ENCODE measurements at places on chromosomes 3 and 15.

DNA sequence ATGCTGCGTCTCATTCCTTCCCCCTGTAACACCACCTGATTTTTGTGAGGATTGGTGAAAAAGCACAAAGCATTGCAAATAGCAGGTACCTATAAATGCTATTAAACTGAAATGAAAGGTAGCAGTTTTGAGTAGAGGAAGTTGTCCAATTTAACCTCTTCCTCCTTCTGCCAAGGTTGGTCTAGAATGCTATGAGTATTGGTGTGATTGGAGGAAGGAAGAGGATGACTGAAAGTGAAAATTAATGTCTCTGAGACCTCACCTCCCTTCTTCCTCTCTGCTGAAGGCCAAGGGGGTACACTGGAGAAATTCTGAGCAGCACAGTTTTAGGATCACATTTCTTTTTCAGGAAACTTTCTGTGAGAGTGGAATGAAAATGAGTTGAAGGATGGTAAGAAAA, 94.4 kb downstream of the DTWD1 start:
- DNase-seq, result no peak

DNA sequence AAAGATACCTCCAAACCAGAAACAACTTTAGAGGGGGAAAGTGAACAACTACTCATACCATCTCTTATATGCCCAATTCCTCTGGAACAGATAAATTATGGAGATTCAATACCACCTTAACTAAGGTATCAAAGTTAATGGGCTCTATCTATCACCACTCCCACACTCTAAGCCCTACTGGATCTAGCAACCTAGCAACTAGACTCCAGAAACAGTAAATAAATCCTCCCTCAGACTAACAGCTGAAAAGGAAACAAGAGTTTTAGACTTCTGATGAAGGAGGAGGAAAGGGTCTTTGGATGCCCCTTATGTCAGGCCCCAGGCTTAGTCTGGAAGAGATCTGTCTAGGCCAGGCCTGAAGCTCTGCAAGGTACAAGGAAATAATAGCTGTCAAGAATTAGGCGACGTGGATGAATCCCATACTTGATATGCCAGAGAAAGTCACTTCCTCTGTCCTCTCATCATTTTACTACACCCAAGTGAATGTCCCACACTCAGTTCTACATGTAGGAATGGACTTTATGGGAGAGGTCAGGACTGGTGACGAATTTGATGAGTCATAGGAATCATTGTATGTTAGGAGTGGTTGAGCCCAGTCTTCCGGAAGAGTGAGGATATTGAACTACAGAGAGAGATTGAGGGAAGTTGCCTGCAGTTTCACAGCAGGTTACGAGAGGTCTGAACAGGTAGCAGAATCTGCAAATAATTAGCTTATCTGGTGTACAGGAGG, 113.8 kb downstream of the AKAP13 start:
- no peak for DNase-seq

DNA sequence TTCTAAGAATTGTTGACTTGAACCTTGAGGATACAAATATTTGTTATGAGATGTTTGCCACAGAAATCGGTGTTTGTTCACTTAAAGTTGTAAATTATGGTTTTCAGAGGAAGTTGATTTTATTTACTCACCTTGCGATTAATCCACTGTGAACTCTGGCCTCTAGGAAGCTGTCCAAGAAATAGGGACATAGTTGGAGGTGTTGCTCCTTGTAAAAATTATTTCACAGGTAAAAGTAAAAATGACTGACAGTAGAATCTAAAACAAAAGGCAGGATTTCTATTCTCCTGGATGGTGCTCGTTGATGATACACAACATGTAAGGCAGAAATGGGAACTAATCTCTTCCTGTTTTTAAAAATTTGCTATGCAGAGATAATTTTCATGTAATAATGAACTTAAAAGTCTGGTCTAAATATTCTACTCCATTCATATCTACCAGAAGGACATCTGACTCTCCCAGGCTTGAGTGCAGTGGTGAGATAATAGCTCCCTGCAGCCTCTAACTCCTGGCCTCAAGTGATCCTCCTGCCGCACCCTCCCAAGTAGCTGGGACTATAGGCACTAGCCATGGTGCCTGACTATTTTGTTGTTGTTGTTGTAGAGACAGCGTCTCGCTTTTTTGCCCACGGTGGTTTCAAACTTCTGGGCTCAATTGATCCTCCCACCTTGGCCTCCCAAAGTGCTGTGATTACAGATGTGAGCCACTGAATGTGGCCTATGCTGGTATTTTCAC, 17.1 kb upstream of the LZTFL1 start:
- no peak for DNase-seq

DNA sequence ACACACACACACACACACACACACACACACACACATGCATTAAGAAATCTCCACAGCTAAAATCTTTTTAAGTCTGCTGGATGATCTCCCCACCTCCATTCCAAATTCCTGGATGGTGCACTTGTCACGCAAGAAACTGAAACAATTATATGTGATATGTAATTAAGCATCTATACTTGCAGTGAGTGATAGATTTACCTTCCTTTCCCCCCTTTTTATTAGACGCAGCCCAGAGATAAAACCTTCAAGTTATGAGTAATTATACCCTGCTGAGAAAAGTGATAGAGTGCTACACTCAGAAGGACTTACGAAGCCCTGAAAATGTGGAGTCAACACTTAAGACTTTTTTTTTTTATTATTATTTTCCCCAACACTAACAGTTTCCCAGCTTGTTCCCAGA, 255.2 kb downstream of the LSAMP start:
- no peak for DNase-seq

DNA sequence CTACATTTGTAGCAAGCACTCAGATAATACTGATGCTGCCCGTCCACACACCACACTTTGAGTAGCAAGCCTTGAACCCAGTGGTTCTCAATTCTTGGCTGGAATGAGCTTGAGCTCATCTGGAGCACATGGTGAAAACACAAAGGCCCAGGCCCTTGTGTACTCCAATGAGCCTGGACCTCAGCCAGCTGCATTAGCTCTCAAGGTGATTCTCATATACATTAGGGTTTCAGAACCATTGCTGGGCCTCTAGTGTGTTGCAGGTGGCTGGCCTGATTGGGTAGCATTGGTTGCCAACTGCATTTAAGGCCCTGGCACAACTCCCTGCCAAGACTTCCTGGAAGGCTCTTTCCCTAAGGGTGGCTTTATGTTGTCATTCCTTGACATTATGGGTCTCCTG, 23.4 kb upstream of the ZFAND6 start:
- DNase-seq, result no peak

DNA sequence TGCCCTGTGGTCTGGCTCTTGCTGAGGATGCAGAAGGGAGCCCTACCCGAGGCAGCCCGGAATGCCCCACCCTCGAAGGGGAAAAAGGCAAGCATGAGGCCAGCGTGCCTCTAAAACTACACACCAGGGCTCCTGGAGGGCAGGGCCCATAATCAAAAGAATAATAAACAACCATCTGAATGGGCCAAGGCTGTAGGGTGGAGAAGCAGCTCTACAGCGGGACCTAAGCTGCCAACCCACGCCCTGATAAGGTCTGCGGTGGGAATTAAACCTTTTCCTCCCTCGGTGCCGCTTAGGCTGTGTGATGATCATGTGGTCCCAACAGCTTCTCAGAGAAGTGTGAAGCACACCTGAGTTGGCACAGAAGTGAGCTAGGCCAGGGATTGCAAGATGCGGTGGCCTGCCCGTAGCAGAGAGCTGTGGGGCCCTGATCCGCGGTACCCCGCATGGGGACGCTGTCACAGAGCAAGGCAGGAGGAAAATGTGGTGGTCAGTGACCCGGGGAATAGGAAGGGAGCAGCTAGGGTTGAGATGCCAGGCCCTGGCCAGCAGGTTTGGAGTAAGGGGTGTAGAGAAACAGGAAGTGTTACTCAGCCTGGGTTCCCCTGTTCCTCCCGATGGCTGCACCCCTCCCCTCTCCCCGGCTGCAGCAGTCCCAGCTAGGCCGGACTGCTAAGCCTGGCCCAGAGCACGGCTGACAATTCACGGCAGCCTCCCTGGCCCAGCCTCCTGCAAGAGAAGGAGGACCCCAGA, 1.1 kb upstream of the C15orf62 start:
- peak; percentile 42 for DNase-seq

DNA sequence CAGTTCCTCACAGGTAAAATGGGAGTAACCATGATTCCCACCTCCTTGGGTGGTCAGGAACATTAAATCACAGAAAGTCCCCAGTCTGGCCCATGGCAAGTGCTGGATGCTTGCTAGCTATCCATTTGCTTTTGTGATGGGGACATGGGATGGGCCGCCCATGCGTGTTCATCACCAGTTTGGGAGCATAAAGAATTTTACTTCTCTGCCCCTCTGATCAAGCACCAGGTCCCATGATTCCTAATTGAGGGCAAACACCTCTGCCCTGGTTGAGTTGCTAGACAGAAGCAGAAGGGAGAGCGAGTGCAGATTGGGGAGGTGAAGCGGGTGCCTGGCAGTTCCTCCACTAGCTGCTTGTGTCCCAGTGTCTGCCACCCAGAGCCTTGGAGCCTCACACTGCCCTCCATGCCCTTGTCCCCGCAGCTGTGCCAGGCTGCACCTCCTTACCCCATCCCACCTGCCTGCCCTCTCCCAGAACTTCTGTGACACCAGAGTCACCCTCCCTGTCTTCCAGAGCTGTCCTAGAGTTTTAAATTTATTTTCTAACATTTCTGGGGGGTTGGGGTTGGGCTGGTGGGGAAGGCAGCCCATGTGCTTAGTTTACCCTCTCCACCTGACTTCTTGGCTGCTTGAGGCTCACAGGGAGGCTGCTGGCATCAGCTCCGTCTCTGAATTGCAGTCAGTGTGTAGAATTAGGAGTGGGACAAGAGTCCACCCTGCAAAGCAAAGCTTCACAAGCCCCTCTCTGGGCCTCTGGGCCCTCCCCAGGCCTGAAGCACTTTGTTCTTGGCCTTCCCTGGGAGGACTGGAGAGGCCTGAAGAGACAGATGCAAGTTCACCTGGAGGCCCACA, 18.4 kb downstream of the CFAP100 start:
- DNase-seq, result no peak

- DNase-seq, result no peak
Measured at GRCh38 chr3:117964814-117965213, 1069.8 kb downstream of the IGSF11 start.

DNA sequence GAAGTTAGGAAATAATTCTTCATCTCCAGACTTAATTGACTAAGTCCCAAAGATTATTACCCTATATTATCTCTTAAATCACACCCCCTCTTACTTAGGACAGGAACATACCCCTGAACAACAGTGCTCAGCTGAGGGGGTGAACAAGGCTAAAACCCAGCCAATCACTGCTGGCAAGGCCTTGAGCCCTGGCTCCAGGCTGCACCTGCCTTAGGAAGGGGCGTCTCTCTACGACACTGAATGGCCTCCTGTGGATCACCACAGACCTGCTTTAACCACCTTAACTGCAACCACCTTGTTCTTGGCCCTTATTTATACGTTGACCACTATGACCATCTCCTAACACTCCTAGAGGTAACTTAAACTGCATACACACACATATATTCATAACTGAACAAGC, 267.4 kb upstream of the THBS1 start:
- no peak for DNase-seq

GRCh38 chr3:51845129-51845528, 16.3 kb upstream of the IQCF2 start:
- no peak for DNase-seq

GRCh38 chr3:133996251-133996661, 33.5 kb downstream of the SLCO2A1 start:
- no peak for DNase-seq

GRCh38 chr15:70179309-70179892, 81.7 kb upstream of the TLE3 start:
- no peak for DNase-seq

- DNase-seq, result no peak
Measured at GRCh38 chr15:43433165-43433564, 59.8 kb downstream of the TP53BP1 start.

GRCh38 chr3:134340982-134341365, 33.3 kb downstream of the AMOTL2 start:
- DNase-seq, result no peak

GRCh38 chr15:75727851-75728715, 15.4 kb upstream of the CSPG4 start:
- DNase-seq, result peak; percentile 60

- no peak for DNase-seq
Measured at GRCh38 chr15:49692514-49693090, 71.8 kb downstream of the DTWD1 start.

DNA sequence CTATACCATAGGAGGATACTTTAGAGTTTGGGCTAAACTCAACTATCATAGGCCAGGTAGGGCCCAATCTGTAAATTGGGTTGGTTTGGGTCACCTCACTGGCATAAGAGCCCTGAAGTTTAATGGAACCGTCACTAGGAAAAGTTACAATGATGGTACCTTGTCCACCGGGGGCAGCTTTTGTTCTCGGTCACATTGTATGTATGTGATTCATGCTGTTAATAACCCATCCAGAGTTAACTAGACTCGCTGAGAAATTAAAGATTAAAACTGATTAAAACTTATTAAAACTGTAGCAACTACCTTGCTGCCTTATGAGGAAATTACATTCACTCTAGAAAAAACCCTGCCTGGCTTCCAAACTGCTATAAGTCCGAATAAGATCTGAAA, 145.0 kb upstream of the TMCO5A start:
- no peak for DNase-seq

DNA sequence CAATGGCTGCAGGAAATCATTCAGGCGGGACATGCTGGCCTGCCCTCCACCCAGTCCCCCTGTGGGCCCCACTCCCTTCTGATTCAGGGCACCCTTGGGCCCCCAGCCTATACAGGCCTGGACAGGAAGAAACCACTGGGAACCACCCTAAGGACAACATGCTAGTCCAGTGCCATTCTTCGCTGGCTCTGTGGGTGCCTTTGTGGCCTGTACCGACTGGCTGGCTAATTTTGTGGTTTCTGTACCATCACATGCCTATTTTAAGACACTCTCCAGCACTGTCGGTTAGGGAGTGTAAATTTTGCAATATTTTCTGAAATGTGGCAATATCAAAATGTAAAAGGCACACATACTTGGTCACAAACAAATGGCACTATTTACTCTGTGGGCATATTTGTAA, 61.4 kb upstream of the POLG start:
- DNase-seq, result no peak

DNA sequence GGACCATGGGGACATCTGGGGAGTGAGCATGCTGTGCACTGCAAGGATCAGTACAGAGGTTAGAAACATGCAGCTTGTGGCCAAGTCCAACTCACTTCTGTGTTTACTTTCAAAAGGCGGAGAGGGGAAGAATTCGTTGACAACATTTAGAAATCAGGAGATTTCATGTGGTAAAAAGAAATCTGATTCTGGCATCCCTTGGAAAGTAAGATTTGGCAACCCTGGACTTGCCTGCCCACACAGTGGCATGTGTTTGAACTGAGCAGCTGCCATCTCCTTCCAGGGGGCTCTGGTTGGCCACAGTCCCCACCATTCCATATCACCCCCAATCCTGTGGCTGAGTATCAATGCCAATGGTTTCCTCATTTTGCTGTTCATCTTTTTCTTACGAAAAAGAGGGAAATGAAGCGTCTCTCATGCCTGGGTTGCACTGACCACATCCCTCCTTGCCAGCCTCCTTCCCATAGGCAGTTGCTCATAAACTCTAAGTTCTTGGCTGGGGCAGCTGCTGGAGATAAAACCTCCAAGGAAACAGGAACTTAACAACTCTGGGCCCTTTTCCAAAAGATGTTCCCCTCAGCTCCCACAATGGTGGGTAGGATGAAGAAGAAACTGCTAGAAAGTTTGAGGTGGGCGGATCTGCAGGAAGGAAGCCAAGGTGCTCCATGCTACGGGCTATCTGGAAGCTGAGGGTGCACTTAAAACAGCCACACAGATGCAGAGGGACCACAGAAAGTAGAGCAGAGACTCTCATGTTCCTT, 29.2 kb downstream of the SLC6A11 start:
- no peak for DNase-seq

All from naive B cell (primary cell).